ENCODE measurements at places on chromosomes 5 and 9.

GRCh38 chr5:14581891-14582796 lies 552 bp downstream of the OTULINL start:
- peak overlapping the region; percentile 78 for H3K4me3 ChIP-seq
- H3K27me3 ChIP-seq, result peaks cover 69% of the 10 kb centered on the region
- H3K36me3 ChIP-seq, result peaks cover 8% of the 10 kb centered on the region
- H3K27ac ChIP-seq, result no peak overlapping the region
- H3K4me1 ChIP-seq, result no peaks in the 10 kb centered on the region

GRCh38 chr9:37719526-37719925 lies 34.1 kb upstream of the TRMT10B start:
- H3K27me3 ChIP-seq, result peaks cover 11% of the 10 kb centered on the region
- H3K27ac ChIP-seq, result no peak overlapping the region
- no peak for DNase-seq
- no peaks in the 10 kb centered on the region for H3K36me3 ChIP-seq

GRCh38 chr5:37786862-37787519 lies 52.9 kb downstream of the GDNF start:
- H3K36me3 ChIP-seq, result no peaks in the 10 kb centered on the region
- H3K4me3 ChIP-seq, result no peak overlapping the region
- no peak for DNase-seq

DNA sequence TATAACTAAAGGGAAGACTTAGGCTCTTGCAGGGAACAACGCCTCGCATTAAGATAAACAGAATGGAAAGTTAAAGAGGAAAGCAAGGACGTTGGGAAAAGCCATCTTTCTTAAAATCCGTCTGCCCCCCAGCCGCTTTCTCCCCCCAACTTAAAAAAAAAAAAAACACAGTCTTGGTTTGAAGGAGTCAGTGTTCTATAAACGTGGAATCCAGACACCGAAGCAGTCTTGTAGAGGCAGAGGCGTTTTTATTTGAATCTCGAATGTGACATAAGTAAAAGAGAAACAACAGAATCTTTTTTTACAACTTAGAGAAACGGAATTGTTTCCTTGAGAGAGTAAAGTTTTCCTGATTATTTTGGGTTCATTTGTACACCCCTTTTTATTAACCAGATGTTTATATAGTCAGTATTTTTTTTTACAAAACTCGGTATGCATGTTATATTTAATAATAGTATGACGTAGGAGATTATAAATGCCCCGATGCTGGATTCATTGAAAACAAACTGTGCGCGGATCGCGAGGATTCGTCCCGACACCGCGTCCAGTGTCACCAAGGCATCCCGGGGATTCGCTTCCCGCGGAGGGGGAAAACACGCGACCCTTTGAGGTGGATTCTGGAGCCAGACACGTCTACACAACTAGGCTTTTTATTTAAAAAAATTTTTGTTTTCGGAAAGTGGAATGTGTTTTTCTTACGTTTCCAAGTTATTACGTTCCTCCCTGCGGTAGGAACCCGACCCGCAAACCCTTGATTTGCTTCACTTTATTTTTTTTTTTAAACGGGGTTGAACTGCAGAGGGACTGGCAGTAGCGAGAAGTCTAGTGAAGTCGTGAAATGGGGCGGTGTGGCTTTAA lies 6.7 kb downstream of the PTCH1 start:
- no peaks in the 10 kb centered on the region for H3K36me3 ChIP-seq
- peaks cover 11% of the 10 kb centered on the region for H3K27me3 ChIP-seq
- peak; percentile 51 for DNase-seq
- peaks cover 45% of the 10 kb centered on the region for H3K4me1 ChIP-seq
- H3K4me3 ChIP-seq, result peak overlapping the region; percentile 99

DNA sequence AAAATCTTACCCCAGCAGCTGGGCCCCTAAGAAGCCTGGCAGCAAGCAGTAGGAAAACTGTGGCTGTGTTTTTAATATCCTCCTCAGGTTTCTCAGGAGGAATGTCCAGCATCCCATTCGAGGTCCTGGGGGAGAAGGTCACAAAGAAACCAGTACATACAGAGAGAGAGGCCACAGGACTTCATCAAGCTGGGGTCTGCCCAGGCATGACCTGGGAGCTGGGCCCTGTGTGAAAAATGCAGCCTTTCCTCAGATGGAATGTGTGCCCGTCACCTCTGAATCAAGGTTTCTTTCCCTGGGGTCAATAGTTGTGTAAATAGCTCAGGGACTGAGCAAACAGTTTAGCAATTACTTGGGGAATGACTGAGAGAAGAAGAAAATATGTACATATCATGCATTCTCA lies 33.9 kb upstream of the RAD23B start:
- no peaks in the 10 kb centered on the region for H3K36me3 ChIP-seq
- H3K4me3 ChIP-seq, result peak overlapping the region; percentile 1
- H3K4me1 ChIP-seq, result peaks cover 39% of the 10 kb centered on the region
- peak overlapping the region; percentile 98 for H3K27ac ChIP-seq
- peak; percentile 39 for DNase-seq

- no peaks in the 10 kb centered on the region for H3K36me3 ChIP-seq
- DNase-seq, result peak; percentile 27
- H3K27me3 ChIP-seq, result peaks cover 17% of the 10 kb centered on the region
Measured at GRCh38 chr5:178069909-178070308, 43.4 kb upstream of the N4BP3 start.

DNA sequence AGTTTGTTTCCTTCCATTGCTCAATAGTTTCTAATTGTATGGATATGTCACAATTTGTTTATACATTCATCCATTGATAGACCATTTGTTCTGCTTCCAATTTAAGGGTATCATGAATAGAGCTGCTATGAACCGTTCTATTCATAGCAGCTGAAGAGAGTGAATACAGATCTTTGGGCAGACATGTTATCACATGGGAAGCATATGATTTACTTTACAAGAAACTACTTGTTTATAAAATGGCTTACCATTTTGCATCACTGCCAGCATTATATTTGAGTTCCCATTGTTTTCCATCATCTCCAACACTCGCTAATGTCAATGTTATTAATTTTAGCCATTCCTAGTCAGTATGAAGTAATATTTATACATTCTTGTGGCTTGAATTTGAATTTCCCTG lies 549.0 kb downstream of the MAT2B start:
- DNase-seq, result no peak
- H3K4me1 ChIP-seq, result no peaks in the 10 kb centered on the region
- H3K4me3 ChIP-seq, result no peak overlapping the region
- H3K27me3 ChIP-seq, result no peaks in the 10 kb centered on the region
- H3K36me3 ChIP-seq, result no peaks in the 10 kb centered on the region

- no peak overlapping the region for H3K4me3 ChIP-seq
- peaks cover 35% of the 10 kb centered on the region for H3K36me3 ChIP-seq
- H3K4me1 ChIP-seq, result peaks cover 6% of the 10 kb centered on the region
- no peaks in the 10 kb centered on the region for H3K27me3 ChIP-seq
Measured at GRCh38 chr5:145787001-145787400, 48.1 kb downstream of the PRELID2 start.

DNA sequence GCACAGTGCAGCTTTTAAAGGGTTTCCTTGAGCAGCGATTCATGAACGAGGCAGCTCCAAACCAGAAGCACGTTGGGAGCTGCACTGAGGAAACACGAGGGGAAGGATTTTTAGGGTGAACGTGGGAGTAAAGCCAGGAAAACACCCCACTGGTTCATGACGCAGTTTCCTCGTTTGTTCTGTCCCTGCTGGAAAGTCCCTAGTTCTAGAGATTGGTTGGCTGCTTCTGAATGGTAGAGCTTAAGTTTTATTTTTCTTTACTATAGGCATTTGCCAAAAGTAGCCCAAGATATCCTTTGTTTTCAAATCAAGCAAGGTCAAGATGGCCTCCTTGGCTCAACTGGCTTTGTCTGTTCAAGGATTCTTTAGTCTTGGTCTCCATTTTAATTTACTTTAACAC lies 116.5 kb upstream of the CACNA1B start:
- H3K4me1 ChIP-seq, result peaks cover 51% of the 10 kb centered on the region
- H3K27ac ChIP-seq, result no peak overlapping the region
- DNase-seq, result no peak
- peaks cover 89% of the 10 kb centered on the region for H3K36me3 ChIP-seq

- DNase-seq, result peak; percentile 30
- no peak overlapping the region for H3K27ac ChIP-seq
- peaks cover 13% of the 10 kb centered on the region for H3K4me1 ChIP-seq
- H3K4me3 ChIP-seq, result no peak overlapping the region
- no peaks in the 10 kb centered on the region for H3K36me3 ChIP-seq
Measured at GRCh38 chr5:122584411-122585300, 190.2 kb upstream of the SNX2 start.

- no peak overlapping the region for H3K27ac ChIP-seq
- peaks cover 37% of the 10 kb centered on the region for H3K4me1 ChIP-seq
- DNase-seq, result no peak
- peaks cover 50% of the 10 kb centered on the region for H3K36me3 ChIP-seq
- H3K4me3 ChIP-seq, result no peak overlapping the region
- no peaks in the 10 kb centered on the region for H3K27me3 ChIP-seq
Measured at GRCh38 chr9:33019797-33020196, 5.3 kb upstream of the DNAJA1 start.

- no peak for DNase-seq
- peaks cover 30% of the 10 kb centered on the region for H3K4me1 ChIP-seq
- peak overlapping the region; percentile 18 for H3K27ac ChIP-seq
Measured at GRCh38 chr5:138708791-138709190, 44.4 kb upstream of the CTNNA1 start.

DNA sequence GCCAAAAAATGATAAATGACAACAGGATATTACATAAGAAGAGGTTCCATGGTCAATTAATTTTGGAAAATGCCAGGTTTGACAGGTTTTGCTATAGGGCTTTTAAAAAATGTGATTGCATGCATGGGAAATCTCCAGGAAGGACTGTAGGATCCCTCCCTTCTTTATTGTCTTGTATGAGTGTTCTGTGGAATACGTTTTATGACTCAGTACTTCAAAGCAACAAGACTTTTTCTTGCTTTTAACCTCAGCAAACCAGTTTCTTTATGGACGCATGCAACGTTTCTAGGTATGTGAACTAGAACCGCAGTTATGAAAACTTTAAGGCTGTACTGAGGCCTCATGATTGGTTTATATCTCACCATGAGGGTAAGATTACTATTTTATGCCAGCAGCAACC lies 76.6 kb upstream of the NTRK2 start:
- H3K36me3 ChIP-seq, result no peaks in the 10 kb centered on the region
- H3K4me3 ChIP-seq, result no peak overlapping the region
- H3K27ac ChIP-seq, result no peak overlapping the region
- no peak for DNase-seq
- H3K27me3 ChIP-seq, result peaks cover 11% of the 10 kb centered on the region
- H3K4me1 ChIP-seq, result no peaks in the 10 kb centered on the region

DNA sequence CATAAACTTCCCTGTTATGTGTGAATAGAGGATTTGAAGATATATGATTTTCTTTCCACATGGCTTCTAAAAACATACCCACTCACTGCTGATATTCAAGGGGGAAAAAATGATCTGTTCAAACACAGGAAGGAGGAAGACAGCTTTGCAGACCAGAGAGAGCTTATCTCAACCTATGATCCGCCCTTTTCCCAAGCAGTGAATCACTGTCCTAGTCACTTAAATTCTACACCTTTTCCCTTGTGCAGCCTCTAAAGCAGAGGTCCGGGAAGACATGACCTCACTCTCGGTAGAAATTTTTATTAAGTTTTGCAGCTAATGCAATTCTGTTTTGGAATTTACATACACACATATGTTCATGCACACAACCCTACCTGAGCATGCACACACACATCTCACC lies 197.2 kb downstream of the DIRAS2 start:
- no peaks in the 10 kb centered on the region for H3K36me3 ChIP-seq
- H3K27me3 ChIP-seq, result no peaks in the 10 kb centered on the region
- no peak overlapping the region for H3K4me3 ChIP-seq
- H3K4me1 ChIP-seq, result peaks cover 55% of the 10 kb centered on the region
- no peak overlapping the region for H3K27ac ChIP-seq
- DNase-seq, result no peak

DNA sequence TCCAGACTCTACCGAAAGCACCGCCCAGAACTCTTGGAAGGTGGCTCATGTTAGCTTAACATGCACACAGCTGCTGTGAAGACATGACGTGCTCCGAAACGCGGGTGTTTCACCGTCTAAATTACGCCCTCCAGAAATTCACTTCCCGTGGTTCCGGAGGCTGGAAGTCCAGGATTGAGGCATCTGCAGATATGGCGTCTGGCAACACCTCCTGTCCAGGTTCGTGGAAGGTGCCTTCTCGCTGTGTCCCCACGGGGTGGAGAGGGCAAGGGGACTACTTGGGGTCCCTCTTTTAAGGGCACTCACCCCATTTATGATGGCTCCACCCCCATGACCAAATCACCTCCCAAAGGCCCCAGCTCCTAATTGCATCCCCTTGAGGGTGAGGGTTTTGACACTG lies 348.0 kb upstream of the IRX2 start:
- H3K27ac ChIP-seq, result no peak overlapping the region
- no peak for DNase-seq
- peaks cover 53% of the 10 kb centered on the region for H3K27me3 ChIP-seq
- peaks cover 54% of the 10 kb centered on the region for H3K4me1 ChIP-seq
- H3K36me3 ChIP-seq, result no peaks in the 10 kb centered on the region

GRCh38 chr9:130368631-130369103 lies 76.1 kb upstream of the ASS1 start:
- no peaks in the 10 kb centered on the region for H3K36me3 ChIP-seq
- no peak overlapping the region for H3K4me3 ChIP-seq
- DNase-seq, result no peak
- peaks cover 13% of the 10 kb centered on the region for H3K4me1 ChIP-seq

GRCh38 chr9:86713470-86713869 lies 233.8 kb downstream of the GAS1 start:
- no peaks in the 10 kb centered on the region for H3K36me3 ChIP-seq
- peaks cover 3% of the 10 kb centered on the region for H3K27me3 ChIP-seq
- no peak overlapping the region for H3K4me3 ChIP-seq

DNA sequence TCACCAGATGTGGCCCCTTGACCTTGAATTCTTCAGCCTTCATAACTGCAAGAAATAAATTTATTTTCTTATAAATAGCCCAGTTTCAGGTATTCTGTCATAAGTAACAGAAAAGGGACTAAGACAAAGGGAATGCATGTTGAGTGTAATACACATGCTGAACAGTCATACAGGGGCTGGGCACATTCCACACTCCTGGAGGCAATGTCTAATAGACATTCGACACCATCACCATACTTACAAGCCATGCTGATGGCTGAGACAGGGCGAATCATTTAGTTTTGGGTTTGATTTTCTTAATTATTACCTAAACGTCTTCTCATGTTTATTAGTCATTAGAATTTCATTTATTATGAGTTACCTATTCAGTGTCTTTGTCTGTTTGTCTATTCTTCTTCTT lies 68.5 kb downstream of the TENT4A start:
- H3K27me3 ChIP-seq, result peaks cover 8% of the 10 kb centered on the region
- no peak for DNase-seq
- H3K27ac ChIP-seq, result no peak overlapping the region
- no peak overlapping the region for H3K4me3 ChIP-seq
- peaks cover 25% of the 10 kb centered on the region for H3K4me1 ChIP-seq
- H3K36me3 ChIP-seq, result no peaks in the 10 kb centered on the region

- no peak overlapping the region for H3K27ac ChIP-seq
- no peak overlapping the region for H3K4me3 ChIP-seq
- no peak for DNase-seq
- H3K36me3 ChIP-seq, result no peaks in the 10 kb centered on the region
Measured at GRCh38 chr9:116546711-116547581, 140.2 kb upstream of the TRIM32 start.

- peaks cover 69% of the 10 kb centered on the region for H3K4me1 ChIP-seq
- peaks cover 10% of the 10 kb centered on the region for H3K27me3 ChIP-seq
- DNase-seq, result peak; percentile 23
Measured at GRCh38 chr5:54904425-54904824, 81.0 kb downstream of the ESM1 start.

- H3K4me3 ChIP-seq, result no peak overlapping the region
- H3K4me1 ChIP-seq, result peaks cover 2% of the 10 kb centered on the region
- H3K27me3 ChIP-seq, result peaks cover under 1% of the 10 kb centered on the region
- DNase-seq, result no peak
- no peak overlapping the region for H3K27ac ChIP-seq
- no peaks in the 10 kb centered on the region for H3K36me3 ChIP-seq
Measured at GRCh38 chr5:160792281-160792680, 59.7 kb downstream of the ATP10B start.
